MM.1S (cell line): ENCODE measurements at places on chromosomes 6 and 20.

DNA sequence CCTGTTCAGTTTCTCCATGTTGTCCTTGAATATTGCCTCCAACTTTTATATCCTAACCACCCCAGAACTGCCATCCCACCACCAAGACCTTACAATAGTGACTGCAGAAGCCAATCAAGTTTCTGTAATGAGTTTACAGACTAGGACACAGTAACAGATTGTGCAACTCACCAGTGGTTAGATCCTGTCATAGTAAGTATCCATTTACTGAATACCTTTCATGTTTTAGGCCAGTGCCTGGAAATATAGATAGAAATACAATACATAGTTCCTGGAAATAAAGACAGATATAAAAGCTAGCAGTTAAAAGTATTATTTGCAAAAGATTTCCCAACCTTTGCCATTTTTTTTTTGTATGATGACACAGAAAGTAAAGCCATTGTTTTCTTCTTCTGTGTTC, 471.8 kb upstream of the BTBD3 start:
- DNase-seq: no peak

DNA sequence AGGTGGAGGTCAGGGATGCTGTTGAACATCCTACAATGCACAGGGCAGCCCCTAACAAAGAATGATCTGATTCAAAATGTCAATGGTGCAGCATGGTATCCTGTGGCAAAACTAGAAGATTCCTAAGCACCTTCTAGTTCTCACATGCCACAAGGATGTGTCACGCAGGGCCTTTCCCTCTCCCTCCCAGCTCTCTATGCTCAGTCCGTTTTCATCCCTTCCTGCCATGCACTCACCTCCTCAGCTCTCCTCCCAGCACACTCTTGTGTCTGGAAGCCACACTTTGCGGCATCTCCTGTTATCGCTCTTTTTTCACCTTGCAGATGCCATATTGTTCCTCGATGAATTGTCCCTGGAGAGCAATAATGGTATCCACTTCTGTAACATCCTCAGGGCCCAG, 263.4 kb downstream of the CDC5L start:
- no peak for DNase-seq

DNA sequence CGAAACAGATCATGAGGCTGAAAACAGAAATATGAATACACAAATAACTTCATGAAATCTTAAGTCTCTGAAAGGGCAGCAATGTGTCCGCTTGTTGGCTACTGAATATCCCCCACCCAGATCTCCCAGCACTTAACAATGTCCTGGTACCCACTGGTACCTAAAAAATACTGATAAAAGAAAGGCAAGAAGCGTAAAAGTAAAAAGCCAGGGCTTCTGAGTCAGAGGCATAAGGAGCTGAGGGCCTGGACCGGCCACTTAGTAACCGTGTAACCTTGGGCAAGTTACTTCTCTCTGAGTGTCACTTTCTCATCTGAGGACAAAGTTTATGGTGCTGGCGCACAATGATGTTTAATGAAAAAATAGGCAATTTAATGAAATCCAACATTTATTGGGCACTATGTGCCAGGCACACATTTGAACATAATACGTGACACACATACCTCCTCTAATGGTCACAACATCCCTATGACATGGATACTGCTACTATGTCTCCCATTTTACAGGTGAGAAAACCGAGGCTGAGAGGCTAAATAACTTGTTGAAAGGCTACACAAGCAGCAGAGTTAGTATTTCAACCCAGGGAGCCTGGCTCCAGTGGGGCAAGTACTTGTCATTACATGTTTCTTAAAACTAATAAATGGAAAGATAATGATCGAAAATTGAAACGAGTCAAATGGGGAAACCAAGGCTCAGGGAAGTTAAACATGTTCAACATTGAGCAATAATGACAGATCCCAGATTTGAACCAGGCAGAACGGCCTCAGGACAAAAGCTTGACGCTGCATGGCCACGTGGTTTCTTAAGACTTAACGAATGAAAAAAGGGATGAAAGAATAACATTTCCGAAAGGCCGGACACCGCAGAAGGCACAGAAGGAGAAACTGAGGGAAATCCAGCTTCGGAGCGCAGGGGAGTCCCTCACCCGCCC, 828 bp downstream of the TP53RK start:
- no peak for DNase-seq

- no peak for DNase-seq
Measured at GRCh38 chr20:19867940-19868371, 109.9 kb downstream of the RIN2 start.

DNA sequence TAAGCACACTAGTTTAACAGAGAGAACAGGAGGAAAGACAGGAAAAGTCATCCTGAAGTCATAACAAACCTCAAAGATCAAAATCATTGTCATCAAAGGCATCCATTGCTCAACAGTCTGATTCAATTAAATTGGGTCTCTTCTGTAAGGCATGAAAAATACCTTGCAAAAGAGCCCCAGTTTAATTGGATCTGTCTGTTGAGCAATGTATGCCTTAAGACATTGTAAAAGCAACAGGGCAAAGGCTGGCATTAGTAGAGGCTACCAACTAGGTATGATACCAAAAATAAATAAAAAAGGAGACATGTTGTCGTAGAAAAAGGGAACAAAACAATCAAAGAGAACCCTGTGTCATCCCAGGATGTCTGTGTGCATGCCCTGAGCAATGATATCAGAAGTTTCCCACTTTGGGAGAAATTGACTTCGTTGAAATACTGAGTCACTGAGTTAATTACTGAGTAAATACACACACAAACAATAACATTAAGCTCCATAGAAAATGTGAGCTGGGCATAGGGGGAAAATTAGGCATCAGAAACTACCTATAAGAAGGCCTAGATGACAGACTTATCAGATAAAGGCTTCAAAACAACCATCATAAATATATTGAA, 1013.8 kb upstream of the CITED2 start:
- DNase-seq: no peak

DNA sequence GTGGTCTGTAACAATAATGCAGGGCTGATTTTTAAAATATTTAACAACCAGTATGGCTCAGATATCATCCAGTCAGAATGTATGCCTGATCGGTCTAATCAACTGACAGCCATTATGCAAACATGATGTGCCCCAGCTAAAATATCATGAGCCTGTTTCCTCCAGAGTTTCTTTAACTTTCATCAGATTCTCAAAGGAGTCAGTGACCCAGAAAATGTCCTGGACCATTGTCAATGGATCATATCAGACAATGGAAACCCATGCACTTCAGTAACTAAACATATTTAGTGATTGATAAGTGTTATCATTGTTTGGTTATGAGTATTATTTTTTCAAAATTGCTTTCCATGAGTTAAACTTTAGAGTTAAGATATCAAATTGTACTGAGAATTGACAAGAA, 173.5 kb downstream of the LMBRD1 start:
- no peak for DNase-seq

- DNase-seq: no peak
Measured at GRCh38 chr6:39452306-39453145, 130.0 kb upstream of the KCNK16 start.

GRCh38 chr20:36481380-36482043, 59.8 kb upstream of the MYL9 start:
- no peak for DNase-seq

DNA sequence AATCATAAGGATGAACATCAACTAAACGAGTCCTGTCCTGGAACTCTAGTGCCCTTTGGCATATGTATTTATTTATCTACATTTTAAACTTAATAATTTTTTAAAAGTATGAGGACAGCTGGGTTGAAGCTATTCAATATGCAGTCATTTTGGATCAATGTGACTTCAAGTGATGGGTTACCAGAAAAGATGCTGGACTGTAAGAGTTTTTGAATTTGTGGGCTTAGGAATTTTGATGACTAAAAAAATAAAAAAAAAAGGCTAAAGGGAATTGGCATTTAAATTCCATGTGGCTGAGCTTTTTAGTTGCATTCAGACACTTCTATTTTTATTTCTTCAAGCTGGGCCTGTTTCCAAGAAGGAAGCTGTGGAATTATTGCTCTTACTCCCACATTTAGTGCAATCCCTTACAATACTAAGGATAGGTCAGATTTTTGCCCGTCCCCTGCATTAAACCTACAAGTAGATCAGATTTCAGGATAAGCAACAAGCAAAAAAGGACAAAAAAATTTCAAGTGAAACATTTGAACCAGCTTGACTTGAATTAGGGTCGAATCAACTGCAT, 704.2 kb upstream of the CITED2 start:
- no peak for DNase-seq

DNA sequence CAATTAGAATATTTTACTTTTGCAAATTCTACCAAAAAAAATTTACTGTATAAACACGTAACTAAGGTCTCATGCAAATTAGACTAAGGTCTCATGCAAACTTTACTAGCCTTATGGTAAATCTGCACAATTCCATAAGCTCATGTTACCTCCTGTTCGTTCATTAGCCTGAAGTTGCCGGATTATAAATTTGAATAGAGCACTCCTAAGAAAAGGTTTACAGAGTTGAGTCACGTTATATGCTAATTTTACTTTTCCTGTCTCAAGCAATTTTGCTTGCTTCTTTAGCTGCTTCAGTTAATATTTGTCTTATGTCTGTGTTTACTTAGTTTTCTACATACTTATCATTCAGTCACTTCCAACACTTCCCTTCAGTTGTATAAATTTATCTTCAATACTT, 1434.0 kb upstream of the EYS start:
- DNase-seq: no peak

- DNase-seq: peak; percentile 25
Measured at GRCh38 chr20:3276680-3277015, 37.7 kb upstream of the SLC4A11 start.

GRCh38 chr6:33372526-33373123, 19.0 kb upstream of the KIFC1 start:
- no peak for DNase-seq

GRCh38 chr6:137976430-137976829, 109.4 kb downstream of the TNFAIP3 start:
- DNase-seq: no peak
